ENCODE measurements at places on chromosomes 12 and 14.

DNA sequence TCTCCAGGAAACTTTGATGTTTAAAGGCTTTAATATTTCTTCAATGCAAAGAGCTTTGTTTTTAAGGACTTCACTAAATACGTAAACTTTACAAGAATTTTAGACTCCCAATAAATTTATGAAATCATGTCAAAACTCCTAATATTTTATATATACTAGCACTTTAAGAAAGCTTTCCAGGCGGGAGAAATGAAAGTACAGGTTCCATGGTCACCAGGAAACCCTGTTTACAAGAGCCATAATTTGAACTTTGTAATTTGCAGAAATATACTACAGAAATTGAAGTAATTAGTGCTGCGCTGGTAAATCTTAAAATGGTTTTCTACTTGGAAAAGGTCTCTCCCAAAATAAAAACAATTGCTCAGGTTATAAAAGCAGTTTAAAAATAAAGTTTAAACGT, 8.8 kb downstream of the CCDC92 start:
- DNase-seq, result no peak

DNA sequence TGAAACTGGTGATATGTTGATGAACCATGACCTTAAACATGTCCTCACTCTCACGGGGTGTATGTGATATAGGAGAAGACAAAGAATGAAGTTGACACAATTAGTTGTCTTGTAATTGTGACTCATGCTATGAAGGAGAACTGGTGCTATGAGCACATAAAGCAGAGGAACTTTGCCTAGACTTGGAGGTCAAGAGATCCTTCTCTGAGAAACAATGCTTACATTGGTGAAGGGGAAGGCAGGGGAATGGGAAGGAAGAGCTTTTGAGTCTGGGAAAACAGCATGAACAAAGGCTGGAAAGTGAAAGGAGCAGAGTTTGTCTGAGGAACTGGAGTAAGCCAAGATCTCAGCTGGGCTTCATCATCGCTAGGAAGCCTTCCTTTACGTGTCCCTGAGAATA, 83.2 kb downstream of the MYRFL start:
- no peak for DNase-seq

DNA sequence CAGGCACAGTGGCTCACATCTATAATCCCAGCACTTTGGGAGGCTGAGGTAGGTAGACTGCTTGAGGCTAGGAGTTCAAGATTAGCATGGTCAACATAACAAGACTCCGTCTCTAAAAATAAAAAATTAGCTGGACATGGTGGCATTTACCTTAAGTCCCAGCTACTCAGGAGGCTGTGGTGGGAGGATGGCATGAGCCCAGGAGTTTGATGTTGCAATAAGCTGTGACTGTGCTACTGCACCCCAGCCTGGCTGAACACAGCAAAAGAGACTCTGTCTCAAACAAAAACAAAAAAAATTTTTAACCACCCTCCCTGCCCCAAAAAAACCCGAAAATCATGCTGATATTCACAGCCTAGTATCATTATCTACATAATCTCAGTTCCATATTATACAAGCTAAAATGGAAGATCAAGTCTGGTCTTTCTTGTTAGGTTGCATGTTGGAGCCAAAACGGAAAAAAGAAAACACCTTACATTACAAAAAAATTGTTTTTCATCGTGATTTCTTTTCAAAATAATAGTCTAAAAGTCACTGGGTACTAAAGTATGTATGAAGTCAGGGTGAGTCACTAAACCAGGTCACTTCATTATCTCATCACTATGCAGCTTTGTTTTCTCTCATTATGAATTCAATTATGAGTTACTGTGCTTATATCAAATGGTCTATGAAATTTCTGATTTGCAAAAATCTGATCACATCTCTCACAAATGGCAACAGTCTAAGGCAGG, 13.8 kb downstream of the GXYLT1 start:
- DNase-seq, result no peak

- no peak for DNase-seq
Measured at GRCh38 chr12:107512391-107512790, 173.2 kb upstream of the PWP1 start.

GRCh38 chr12:65501935-65502334, 223.5 kb downstream of the MSRB3 start:
- no peak for DNase-seq

- DNase-seq, result no peak
Measured at GRCh38 chr12:106907411-106907810, 48.3 kb upstream of the TMEM263 start.

- no peak for DNase-seq
Measured at GRCh38 chr14:24874514-24875202, 175.3 kb downstream of the STXBP6 start.

- DNase-seq, result no peak
Measured at GRCh38 chr12:51086933-51087332, 3.5 kb upstream of the CSRNP2 start.

DNA sequence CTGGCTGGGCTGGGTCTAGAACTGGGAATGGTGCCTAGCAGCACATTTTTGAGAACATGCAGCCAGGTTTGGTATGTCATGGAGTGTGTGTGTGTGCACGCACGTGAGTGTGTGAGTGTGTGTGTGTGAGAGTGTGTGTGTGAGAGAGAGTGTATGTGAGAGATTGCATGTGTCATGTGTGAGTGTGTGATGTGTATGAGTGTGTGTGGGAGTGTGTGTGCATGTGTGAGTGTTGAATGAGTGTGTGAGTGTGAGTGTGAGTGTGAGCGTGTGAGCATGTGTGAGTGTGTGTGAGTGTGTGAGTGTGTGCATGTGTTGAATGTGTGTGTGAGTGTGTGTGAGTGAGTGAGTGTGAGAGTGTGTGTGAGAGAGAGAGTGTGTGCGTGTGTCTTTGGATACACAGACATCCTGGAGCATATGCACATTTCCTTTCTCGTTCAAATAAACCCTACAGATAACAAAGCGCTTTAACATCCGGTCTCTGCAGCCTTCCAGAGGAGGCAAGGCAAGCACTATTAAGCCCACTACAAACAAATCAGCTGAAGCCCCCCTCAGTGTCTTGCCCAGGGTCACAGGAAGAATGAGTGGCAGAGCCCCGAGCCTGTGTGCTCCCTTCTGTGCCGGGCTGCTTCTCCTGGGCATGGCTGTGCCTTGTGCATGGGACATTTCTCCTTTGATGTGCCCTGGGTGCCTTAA, 108.7 kb upstream of the ETV6 start:
- DNase-seq, result no peak

GRCh38 chr12:107374161-107374840, 281.0 kb upstream of the CRY1 start:
- DNase-seq, result no peak

- DNase-seq, result peak; percentile 27
Measured at GRCh38 chr12:48388938-48389337, 38.2 kb upstream of the ZNF641 start.

DNA sequence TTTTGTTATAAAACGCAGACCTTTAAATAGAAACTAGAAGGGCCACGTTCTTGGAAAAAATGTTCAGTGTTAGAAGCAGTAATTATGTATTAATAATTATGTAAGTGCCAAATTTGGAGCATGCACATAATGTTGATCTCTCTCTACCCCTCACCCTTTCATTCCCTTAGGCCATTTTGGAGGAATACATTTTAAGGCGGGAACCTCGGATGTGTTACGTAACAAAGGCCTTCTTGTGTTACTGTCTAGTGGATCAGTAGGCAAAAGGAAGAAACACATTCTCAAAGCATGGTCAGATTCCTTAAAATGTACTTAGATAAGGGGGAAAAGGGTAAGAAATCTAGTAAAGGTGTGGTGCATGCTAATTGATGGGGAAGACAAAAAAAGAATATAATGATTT, 52.7 kb downstream of the RASSF3 start:
- DNase-seq, result no peak

DNA sequence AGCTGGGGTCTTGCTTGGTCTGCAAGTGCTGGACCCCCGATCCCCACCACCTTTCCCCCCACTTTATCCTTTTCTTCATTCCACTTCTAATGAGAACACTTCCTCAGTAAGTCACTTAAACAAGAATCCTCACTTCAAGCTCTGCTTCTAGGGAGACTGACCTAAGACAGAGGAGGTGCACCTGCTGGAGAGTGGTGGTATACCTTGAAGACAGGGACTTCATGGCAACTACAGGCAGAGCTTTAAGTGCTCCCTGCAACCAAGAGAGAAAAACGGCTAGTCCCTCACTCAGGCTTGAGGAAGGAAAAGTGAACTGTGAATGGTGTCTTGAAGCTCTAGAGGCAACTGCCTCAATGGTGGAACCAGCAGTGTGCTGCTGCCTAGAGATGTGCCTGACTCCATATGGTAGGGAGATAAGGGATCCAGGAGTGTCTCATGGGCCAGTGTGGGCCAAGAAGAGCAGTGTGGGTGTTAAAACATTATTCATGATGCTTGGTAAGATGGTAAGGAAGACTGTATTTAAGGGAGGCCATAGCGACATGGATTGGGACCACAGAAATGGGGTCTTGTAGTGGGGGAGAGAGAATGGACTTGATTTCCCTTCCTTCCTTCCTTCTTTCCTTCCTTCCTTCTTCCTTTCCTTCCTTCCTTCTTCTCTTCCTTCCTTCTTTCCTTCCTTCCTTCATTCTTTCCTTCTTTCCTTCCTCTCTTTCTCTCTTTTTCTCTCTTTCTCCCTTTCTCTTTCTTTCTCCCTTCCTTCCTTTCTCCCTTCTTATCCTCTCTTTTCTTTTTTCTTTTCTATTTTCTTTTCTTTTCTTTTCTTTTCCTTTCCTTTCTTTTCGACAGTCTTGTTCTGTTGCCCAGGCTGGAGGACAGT, 96.2 kb upstream of the NAP1L1 start:
- no peak for DNase-seq

DNA sequence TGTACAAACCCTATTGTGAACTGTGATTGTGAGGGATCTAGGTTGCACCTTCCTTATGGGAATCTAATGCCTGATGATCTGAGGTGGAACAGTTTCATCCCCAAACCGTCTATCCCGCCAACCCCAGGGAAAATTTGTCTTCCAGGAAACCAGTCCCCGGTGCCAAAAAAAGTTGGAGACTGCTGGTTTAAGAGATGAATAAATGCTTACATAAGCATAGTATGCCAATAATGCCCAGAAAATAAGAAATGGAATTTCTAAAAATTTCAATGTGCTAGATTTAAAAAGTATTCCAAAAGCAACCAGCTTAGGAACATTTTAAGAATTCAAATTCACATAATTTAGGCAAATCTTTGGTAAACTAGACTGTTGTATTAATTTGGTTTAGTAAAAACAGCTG, 5.4 kb upstream of the RNU6-8 start:
- no peak for DNase-seq

- no peak for DNase-seq
Measured at GRCh38 chr12:58283553-58283952, 342.2 kb downstream of the ATP23 start.

DNA sequence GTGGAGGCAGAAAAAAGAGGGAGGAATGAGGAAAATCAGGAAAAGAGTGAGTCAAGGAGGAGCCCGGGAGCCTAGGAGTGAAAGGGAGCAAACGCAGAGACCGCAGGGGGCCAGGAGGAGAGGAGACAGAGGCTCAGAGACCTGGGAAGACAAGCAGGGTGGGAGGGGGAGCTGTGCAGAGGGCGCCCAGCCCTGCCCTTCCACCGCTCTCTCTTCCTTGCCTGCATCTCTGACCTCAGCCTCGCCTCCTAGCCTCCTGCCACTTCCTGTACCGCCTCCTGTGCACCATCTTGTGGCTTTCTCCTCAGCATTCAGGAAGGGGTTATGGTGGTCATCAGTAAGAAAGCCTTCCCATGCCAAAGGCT, 1.3 kb downstream of the CLSTN3 start:
- DNase-seq, result no peak

GRCh38 chr12:46948936-46949545, 123.2 kb upstream of the SLC38A4 start:
- DNase-seq, result no peak
